NCI-H510A (cell line): ENCODE measurements at places on chromosomes 4 and X.

DNA sequence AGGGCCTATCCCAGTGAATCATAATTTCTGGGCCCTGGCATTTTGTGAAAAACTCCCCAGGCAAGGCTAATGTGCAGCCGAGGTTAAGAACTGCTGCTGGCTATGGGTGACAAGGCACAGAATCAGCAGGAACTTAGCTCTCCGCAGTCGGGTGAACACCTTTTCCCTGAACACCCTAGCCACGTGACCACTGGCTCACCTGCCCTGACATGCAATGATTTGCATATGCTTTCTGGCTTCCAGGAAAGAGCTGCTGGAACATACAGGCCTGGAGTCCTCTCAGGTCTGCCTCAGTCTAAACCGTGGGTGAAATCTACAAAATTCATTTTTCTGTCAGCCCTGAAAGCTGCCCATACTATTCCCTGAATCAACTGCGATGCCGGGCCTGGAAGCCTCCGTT is 56.6 kb downstream of the ZNF827 start:
- peak; percentile 55 for DNase-seq

GRCh38 chr4:152309418-152309817 is 226.5 kb downstream of the FBXW7 start:
- DNase-seq: no peak

DNA sequence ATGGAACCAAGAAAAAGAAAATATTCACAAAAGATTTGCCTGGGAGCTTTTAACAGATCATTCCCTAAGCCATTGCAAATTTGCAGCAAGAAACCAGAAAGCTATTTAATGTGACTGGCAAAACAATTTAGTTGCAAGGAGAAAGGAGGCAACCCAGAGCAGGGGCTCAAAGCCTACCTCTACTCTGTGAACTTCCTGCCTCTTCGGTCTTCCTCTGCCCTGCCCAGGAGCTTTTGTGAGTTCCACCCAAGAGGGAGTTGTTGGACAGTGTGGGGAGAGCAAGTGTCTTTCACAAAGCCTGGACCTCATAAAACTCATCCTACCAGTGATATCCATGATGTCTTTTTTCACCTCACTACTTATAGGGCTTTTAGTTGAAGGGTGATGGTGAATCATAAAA is 107.4 kb downstream of the AFF1 start:
- no peak for DNase-seq

DNA sequence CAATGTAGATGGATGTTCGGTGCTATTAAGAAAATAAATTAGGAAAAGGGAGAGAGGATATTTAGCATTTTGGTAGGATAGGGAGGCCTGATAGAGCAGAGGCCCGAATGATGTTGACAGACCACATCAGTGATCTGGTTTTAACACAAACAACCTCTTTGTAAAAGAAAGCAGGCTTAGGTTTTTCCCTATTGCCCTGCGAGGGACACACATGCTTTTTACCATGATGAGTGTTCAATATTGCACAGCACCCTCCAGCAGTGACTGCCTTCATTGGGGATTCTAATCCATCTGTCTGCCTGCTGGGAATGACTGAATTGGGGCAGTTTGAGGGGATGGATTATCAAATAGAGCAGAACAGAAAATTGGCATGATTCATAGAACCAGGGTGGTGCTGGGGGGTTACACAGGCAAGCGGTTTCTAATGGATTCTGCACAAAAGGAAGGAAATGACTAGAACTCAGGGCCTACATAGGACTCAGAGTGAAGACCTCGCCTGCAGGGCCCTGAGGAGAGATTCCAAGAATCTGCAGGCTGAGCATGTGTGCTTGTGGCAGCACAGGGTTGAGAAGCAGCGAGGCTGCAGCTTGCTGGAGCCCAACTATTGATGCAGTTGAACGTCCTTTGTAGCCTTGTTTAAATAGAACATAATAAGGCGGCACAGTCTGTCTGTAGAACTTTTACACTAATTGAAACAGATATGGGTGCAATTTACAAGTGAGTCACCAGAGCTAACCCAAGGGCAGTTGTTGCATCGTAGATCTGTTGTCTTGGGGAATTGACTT is 58.0 kb downstream of the RHOH start:
- no peak for DNase-seq

GRCh38 chrX:28693101-28693500 is 105.9 kb downstream of the IL1RAPL1 start:
- DNase-seq: no peak

- DNase-seq: no peak
These were observed 773 bp downstream of the PRMT9 start for GRCh38 chr4:147683188-147683591.

GRCh38 chrX:149979126-149979644 is 40.9 kb upstream of the EOLA2 start:
- no peak for DNase-seq

GRCh38 chr4:40804598-40804997 is 54.8 kb downstream of the NSUN7 start:
- DNase-seq: no peak

GRCh38 chr4:168651374-168651773 is 154.5 kb downstream of the PALLD start:
- DNase-seq: no peak

DNA sequence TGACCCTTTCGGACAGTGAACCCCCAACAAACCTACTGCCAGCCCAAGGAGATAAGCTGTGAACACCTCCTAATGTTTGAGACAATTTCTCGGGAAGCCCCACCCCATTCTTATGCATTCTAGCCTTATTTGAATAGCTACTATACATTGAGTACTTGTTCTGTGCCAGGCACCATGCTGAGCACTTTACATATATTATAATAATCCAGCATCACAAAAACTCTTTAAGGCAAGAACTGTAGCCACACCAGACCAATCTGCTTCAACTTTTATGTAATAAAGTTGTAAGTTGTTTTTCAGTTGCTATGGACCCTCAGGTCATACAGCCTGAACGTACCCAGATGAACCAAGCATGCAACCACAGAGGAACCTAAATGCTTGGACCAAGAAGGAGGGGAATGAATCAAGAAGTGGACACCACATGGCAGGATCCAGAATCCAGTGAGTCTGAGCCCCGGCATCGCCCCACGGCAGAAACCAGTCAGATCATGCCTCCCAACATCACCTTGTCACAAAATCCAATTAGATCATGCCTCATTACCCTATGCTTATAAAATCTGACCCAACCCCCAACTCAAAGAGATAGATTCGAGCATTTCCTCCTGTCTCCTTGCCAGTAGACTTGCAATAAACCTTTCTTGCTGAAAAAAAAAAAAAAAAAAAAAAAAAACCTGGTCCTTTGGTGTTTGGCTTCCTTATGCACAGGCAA is 225.0 kb downstream of the QDPR start:
- DNase-seq: no peak

DNA sequence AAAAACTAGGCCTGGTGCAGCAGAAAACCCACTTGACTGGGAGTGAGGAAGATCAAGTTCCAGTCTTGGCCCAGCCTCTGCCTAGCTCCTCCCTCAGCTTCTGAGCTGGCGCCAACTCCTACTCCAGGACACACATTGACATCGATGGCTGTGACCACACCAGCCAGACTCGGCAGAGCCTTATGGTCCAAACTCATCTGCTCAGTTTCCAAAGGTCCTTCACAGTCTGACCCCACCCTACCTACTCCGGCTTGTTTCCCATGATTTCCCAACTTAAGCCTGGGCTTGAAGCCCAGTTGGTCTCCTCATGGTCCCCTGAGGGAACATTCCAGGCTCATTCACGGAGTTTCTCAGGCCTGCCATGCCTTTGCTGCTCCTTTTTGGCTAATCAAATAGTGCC is 10.1 kb downstream of the ELF4 start:
- DNase-seq: peak; percentile 42

DNA sequence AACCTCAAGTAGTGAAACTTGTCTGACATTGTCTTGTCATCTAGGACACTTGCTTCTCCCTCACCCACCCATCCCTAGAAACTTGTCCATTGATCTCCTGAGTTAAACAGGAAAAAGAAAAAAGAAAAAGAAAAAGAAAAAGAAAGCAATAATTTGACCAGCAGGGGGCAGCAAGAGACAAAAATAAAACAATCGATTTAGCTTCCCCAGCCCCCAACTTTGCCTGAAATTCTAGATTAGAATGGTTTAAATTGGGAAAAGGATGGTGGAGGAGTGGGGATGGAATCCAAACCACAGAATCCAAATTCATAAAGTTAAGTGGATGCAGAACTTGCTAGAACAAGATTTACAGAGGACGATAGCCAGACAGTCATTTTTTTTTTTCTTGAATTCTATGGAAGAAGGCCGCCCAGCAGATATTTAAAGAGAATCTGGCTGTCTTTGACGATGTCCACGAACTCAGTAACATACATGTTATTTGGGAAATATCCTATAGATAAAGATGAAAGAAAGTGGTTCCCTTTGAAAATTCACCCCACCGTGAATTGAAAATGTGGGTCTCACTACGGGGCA is 282.9 kb downstream of the USP46 start:
- no peak for DNase-seq

DNA sequence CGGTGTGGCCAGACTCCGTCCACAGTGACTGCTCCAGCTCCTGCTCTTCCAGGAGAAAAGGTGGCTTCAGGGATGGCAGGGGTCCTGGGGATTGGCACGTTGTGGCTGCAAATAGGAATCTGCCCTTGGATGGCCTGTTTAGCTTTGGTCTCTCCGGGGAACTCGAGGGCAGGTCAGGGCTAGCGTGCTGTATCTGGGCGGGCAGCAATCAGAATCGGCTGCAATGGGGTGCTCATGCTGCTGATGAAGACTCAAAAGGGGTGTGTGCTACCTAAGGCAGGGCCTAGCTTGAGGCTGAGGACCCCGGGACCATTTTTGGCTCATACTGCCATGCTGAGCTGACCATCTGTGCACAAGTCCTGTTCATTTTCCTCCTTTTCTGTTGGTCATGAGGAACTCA is 51.3 kb downstream of the RGS12 start:
- no peak for DNase-seq

DNA sequence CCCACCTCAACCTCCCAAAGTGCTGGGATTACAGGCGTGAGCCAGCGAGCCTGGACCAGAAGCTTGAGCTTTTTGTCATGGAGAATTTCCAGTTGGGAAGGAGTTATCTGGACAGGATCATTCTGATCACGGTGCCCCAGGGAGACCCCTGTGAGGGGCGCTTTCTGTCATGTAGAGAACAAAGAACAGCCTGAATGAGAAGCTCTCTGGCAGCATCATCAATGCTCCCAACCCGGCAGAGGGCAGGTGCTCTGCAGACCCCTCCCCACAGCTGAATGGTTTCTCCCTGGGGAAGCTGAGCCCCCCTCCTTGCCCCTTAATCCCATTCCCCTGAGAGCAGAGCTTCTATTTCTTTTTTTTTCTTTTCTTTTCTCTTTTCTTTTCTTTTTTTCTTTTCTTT is 7.3 kb upstream of the CSF2RA start:
- DNase-seq: no peak

- no peak for DNase-seq
These were observed 71.9 kb downstream of the AFF2 start for GRCh38 chrX:148572337-148572736.

- no peak for DNase-seq
These were observed 456.3 kb downstream of the PDGFC start for GRCh38 chr4:156515295-156515694.

DNA sequence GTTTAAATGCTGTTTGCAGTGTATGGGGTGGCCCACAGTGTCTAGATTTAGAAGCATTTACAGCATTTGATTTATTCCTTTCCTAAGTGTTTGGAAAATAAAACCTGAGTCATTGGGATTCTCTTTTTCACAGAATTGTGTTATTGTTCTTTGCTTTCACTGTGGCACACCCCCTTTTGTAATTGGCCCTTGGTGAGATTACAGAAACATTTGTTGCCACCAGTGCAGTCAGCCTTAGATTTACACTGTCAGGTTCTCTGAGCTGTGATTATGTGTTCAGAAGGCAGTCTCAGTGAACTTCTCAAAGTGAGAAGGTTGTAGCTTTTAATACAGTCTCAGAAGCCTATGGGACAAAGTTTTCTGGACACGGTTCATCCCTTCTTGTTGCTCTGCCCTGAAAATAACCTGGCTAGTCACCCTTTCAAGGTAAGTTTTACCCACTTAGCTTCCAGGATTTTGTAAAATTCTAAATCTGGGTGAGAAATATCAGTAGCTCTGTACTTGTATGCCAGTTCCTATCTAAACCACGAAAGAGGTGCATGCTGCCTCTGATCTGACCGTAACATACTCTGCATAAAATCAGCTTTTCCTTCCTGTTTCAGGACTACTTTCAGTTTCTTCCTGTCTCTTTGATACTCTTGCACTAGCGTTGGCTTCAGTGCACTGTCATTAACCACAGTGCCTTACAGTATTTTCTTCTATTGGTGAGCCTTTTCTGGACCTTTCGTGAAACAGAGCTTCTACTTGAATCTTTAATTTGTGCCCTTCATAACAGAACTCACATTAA is 12.6 kb downstream of the RUFY3 start:
- DNase-seq: no peak

- DNase-seq: no peak
These were observed 252.7 kb downstream of the SPRY1 start for GRCh38 chr4:123649250-123649644.

DNA sequence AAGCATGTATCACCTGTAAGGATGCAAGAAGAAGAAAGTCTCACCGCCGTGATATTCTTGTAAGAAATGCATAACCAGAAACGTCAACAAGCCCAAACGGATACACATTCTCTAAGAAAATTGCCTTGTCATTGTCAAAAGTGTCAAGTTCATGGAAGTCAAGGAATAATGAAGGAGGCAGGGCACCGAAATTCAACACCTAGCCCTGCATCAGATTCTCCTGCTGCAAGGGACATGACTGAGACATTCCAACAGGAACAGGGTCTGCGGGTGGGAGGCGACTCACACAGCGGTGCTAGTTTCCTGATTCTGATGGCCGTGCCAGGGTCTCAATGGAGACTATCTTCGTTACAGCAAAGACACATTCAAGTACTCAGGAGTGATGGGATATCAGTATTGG is 26.7 kb downstream of the IRF2 start:
- DNase-seq: no peak

DNA sequence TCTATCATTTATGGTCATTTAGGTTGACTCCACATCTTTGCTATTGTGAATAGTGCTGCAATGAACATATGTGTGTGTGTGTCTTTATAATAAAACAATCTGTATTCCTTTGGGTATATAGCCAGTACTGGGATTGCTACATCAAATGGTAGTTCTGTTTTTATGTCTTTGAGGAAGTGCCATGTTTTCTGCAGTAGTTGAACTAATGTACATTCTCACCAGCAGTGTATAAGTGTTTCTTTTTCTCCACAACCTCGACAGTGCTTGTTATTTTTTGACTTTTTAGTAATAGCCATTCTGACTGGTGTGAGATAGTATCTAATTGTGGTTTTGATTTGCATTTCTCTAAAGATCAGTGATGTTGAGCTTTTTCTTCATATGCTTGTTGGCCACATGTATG is 80.5 kb downstream of the ARHGAP6 start:
- DNase-seq: no peak

DNA sequence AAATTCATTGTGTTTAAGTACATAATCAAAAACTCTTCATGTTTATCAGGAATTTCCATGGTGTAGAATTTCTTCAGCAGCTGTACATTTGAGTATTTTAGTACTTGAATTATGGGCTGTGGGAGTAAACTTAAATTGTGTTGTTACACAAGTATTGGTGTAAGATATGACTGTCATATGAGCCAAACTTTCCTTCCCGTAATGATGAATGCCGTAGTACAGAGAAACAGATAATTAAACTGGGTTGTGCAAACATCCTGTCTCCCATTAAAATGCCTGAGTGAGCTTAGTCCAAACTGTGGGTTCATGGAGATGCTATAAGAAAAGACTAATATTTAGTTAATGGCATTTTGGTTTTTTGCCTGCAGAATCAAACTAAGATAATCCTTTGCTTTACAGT is 159.2 kb downstream of the SLC4A4 start:
- peak; percentile 19 for DNase-seq

- DNase-seq: no peak
These were observed 32.5 kb upstream of the FRAS1 start for GRCh38 chr4:78024576-78025091.

- no peak for DNase-seq
These were observed 794.8 kb upstream of the LCORL start for GRCh38 chr4:18816228-18816895.
